Neural crest cell (in vitro differentiated cells): ENCODE measurements at places on chromosomes 13 and 19. TPM values are rescaled to one million over a fixed set of nuclear protein-coding genes. Genes with fewer than 3 reads are reported as not detected.
A peak's percentile ranks its signal among the peaks of the same experiment; 100 is the strongest.

DNA sequence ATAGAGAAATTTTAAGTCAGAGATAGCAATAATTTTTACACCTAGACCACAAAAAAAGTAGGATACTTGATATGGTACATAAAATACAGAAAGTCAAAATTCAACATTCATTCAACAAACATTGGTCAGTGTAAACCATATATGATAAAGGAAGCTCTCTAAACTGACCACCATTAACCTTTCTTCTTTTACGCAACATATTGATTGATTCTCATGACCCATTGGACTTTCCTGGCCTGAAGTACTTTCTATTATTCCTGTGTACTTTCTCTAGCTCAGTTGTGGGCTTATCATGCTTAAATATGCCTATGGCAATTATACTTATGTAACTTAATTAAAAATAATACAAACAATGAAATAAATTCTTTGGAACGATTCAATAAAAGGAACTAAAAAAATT, 10.7 kb downstream of the PIBF1 start:
- peaks cover 29% of the 10 kb centered on the region for H3K36me3 ChIP-seq
- no peaks in the 10 kb centered on the region for H3K4me1 ChIP-seq
- no peaks in the 10 kb centered on the region for H3K27me3 ChIP-seq
- no peak overlapping the region for H3K4me3 ChIP-seq

- no peak overlapping the region for H3K27ac ChIP-seq
- peaks cover 15% of the 10 kb centered on the region for H3K4me1 ChIP-seq
- peaks cover 13% of the 10 kb centered on the region for H3K36me3 ChIP-seq
- no peaks in the 10 kb centered on the region for H3K27me3 ChIP-seq
- no peak overlapping the region for H3K4me3 ChIP-seq
- DNase-seq, result no peak
These were observed 47.0 kb downstream of the SACS start for GRCh38 chr13:23386533-23386932.

- H3K27ac ChIP-seq, result no peak overlapping the region
- H3K4me1 ChIP-seq, result peaks cover 37% of the 10 kb centered on the region
- DNase-seq, result no peak
- peaks cover 5% of the 10 kb centered on the region for H3K36me3 ChIP-seq
- peaks cover 2% of the 10 kb centered on the region for H3K27me3 ChIP-seq
These were observed 21.6 kb downstream of the FAM124A start for GRCh38 chr13:51243832-51244231.

GRCh38 chr13:39540929-39541605, 61.9 kb downstream of the LHFPL6 start:
- DNase-seq, result no peak
- H3K36me3 ChIP-seq, result no peaks in the 10 kb centered on the region
- H3K4me1 ChIP-seq, result peaks cover 18% of the 10 kb centered on the region
- H3K27ac ChIP-seq, result no peak overlapping the region

The SRRM5 gene
- total RNA-seq, result 0.41 and 0.51 TPM in 2 replicates

GRCh38 chr19:54160854-54161253, 1.3 kb upstream of the LENG1 start:
- peak overlapping the region; percentile 99 for H3K27ac ChIP-seq
- peaks cover 20% of the 10 kb centered on the region for H3K36me3 ChIP-seq
- H3K4me3 ChIP-seq, result peak overlapping the region; percentile 99
- H3K4me1 ChIP-seq, result peaks cover 43% of the 10 kb centered on the region
- H3K27me3 ChIP-seq, result peaks cover 27% of the 10 kb centered on the region

The SLC10A2 gene
- total RNA-seq, result 0.07 and 0.09 TPM in 2 replicates

DNA sequence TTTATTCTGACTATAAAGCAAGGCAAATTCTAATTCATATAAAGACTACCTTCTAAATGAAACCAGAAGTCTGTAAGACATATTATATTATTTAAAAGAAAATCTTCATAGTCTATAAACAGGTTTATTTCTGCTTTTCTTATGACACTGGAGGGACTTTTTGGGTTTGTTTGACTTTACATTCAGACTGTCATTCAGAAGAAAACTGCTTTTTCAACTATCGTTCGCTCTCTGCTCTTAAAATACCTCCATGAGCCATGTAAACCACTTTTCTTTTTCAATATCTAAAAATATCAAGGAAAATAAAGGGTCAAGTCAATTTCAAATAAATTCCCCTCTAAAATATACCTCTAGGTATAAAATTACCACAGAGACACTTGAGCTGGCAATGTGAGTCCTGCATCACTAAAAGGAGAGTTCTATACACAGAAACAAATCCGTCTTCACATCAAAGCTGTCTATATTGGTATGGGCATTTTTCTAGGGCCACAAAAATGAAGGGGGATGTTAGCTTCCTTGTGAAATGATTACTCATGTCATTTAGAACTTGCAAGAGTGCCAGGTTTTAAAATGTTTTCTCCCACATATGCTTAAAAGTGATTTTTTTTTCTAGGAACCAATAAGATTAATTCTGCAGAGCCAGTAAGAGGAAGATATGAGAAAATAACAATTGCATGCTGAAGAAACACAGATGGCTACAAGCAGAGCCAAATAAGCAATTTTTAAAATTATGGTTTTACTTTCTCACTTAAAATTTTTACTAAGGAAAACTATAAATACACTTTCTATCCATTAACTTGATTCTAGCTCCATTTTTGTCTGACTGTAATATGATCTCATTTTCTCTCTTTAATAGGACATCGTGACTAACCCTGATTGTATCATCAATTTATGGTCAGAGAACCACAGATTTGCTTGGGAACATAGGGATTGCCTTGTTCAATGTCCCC, 181.8 kb downstream of the TBC1D4 start:
- H3K27me3 ChIP-seq, result no peaks in the 10 kb centered on the region
- no peak overlapping the region for H3K4me3 ChIP-seq
- peaks cover 12% of the 10 kb centered on the region for H3K4me1 ChIP-seq

DNA sequence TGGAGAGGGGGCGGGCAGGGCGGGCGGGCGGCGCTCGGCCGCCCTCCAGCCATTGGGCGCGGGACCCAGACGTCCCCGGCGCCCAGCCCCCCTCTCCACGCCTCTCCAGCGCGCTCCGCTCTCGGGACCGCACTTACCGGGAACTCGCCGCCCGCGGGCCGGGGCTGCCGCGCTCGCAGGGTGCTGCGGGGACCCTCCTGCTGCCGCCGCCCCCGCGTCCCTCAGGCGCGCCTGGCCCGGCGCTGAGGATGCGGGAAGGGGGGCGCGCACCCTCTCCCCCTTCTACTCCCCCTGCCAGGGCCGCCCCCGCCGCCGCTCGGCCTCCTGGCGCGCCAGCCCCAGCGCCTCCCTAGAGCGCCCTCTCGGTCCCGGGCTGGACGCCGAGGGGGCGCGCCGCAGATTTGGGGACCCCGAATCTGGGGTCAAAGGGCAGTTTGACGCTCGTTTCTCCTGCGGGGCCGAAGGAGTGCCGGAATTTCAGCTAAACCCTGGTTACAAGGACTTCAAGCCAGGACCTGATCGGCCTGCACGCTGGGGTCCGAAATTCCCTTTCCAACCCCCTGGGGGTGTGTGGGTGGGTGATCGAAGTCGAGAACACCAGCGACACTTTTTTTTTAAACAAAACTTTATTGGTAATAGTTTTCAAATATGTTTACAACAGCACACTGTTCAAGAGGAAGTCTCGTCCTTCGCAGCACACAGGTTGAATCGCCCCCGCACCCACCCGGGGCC, 696 bp upstream of the SAMD1 start:
- DNase-seq, result peak; percentile 44
- H3K27me3 ChIP-seq, result peaks cover 3% of the 10 kb centered on the region
- peaks cover 14% of the 10 kb centered on the region for H3K4me1 ChIP-seq
- H3K4me3 ChIP-seq, result peak overlapping the region; percentile 98
- H3K27ac ChIP-seq, result peak overlapping the region; percentile 86
- peaks cover 20% of the 10 kb centered on the region for H3K36me3 ChIP-seq

DNA sequence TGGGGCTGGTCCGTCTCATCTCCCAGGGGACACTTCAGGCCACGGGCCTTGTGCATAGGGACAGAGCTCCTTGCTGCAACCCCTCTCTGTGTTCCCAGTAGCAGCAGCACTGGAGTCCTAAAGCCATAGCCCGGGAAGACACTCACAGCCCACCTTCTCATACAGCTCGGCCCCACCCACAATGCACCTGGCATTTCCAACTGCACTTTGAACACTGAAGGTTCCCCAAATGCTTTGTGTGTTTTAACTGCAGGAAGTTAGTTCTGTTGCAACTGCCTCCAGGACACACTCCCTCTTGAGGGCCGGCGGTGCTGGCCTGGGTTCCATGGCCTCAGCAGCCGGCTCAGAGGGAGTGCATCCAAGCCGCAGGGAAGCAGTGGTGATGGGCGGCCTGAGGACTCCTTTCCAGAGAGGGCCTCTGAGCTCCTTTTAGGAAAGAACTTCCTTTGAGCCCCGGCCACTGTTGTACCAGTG, 22.7 kb upstream of the TMEM255B start:
- no peak overlapping the region for H3K4me3 ChIP-seq
- H3K36me3 ChIP-seq, result no peaks in the 10 kb centered on the region
- H3K4me1 ChIP-seq, result peaks cover under 1% of the 10 kb centered on the region
- no peaks in the 10 kb centered on the region for H3K27me3 ChIP-seq
- H3K27ac ChIP-seq, result no peak overlapping the region

GRCh38 chr19:34678085-34678412, 571 bp downstream of the ZNF302 start:
- peaks cover 52% of the 10 kb centered on the region for H3K36me3 ChIP-seq
- peaks cover 33% of the 10 kb centered on the region for H3K4me1 ChIP-seq
- H3K27ac ChIP-seq, result peak overlapping the region; percentile 99
- peak overlapping the region; percentile 97 for H3K4me3 ChIP-seq
- DNase-seq, result no peak
- peaks cover 6% of the 10 kb centered on the region for H3K27me3 ChIP-seq

- no peak overlapping the region for H3K27ac ChIP-seq
- H3K4me1 ChIP-seq, result peaks cover 5% of the 10 kb centered on the region
- DNase-seq, result no peak
- no peaks in the 10 kb centered on the region for H3K27me3 ChIP-seq
- no peak overlapping the region for H3K4me3 ChIP-seq
- H3K36me3 ChIP-seq, result peaks cover 15% of the 10 kb centered on the region
These were observed 112.4 kb downstream of the ZNF429 start for GRCh38 chr19:21617740-21618339.
